Activated CD4-positive, alpha-beta T cell treated with anti-CD3 and anti-CD28 coated beads, Interleukin-10, Interleukin-2, amounts not matched to agents 100 ng/mL and 50 ng/mL, durations not matched to agents 16 hours and 8 hours (primary cell): ENCODE measurements at places on chromosomes 1 and 21.

- no peak for DNase-seq
Measured at GRCh38 chr21:39774227-39774626, 29.2 kb downstream of the IGSF5 start.

DNA sequence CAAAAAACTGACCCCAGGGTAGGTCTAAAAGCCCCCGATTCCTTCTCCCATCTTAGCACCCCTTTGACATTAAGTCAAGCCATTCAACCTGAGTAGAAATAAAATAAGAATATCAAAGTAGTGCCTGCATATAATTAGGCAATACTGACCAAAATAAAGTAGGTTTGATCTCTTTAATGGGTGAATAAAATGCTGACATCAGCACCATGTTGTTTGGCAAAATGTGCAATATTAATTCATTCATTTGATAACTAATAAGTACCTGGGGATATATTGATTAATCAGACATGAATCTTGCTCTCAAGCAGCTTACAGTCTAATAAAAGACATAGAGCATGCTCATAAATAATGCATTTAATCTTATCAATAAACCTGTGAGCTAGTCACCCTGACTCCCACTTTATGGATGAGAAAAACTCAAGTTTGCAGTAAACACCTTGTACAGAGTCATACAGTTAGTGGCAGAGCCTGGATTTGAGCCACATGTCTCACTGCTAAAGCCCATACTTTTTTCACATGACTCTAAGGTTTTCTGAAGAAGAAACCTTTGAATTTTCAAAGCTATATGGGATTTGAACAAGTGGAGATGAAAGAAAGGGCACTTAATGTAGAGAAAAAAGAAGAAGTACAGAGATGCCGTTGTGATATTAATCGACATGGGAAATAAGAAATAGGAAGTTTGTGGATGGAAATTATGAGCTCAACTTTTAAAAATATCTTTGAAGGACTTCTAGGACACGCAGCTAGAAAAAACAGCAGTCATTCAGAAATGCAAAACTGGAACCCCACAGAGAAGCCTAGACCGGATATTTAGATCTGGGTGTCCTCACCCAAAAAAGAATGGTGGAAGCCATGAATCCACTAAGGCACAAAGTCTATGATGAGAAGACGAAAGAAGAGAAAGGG, 183.9 kb downstream of the TOMM20 start:
- DNase-seq: no peak

DNA sequence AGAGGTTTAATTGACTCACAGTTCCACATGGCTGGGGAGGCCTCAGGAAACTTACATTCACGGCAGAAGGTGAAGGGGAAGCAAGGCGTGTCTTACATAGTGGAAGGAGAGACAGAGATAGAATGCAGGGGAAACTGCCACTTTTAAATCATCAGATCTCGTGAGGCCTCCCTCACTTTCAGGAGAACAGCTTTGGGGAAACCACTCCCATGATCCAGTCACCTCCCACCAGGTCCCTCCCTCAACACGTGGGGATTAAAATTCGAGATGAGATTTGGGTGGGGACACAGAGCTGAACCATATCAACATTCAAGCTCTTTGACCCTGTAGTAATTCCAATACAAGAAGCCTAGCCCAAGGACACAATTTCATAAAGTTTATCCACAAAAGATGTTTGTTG, 13.7 kb downstream of the PIGP start:
- DNase-seq: no peak

- no peak for DNase-seq
Measured at GRCh38 chr1:14476170-14476955, 122.1 kb upstream of the KAZN start.

GRCh38 chr1:224113545-224113917, 380 bp upstream of the FBXO28 start:
- no peak for DNase-seq

DNA sequence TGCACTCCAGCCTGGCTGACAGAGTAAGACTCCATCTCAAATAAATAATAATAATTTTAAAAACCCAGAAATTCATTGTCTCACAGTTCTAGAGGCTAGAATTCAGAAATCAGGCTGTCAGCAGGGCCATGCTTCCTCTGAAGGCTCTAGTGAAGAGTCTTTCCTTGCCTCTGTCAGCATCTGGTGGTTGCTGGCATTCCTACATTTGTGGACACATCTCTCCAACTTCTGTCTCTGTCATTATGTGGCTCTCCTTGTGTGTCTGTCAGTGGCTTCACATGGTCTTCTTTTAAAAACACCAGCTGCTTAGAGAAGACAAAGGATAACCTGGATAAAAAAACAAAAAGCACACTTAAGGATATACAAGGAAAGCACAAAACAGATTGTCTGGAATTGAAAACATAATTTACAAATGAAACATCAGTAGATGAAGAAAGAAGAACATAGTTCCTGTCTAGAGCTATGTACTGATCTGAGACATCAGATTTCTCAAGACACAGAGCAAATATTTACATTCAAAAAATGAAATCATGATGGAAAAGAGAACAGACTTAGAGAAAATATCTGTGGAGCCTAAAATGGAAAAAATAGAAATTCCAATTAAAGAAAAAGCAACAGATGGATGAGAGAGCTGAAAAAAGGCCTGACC, 32.7 kb upstream of the ASB17 start:
- DNase-seq: no peak

GRCh38 chr1:53365437-53366063, 37.7 kb upstream of the LRP8 start:
- no peak for DNase-seq

DNA sequence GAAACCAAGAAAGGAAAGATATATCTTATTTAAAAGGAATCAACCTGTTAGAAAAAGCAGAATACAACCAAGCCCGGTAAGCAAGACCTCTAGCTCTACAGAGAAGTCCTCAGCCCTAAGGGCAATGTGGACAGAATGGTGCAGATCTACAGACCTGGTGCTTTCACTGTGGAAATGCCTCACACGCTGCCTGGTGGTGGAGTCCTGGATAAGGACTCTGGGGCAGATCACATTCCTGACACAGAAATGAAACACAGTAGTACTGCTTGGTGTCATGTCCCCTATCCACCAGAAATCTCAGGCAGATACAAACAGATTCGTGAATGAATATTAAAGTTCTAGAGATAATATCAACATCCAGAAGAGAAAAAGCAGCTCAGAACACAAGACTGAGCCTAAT, 6.8 kb downstream of the CNN3 start:
- DNase-seq: no peak

DNA sequence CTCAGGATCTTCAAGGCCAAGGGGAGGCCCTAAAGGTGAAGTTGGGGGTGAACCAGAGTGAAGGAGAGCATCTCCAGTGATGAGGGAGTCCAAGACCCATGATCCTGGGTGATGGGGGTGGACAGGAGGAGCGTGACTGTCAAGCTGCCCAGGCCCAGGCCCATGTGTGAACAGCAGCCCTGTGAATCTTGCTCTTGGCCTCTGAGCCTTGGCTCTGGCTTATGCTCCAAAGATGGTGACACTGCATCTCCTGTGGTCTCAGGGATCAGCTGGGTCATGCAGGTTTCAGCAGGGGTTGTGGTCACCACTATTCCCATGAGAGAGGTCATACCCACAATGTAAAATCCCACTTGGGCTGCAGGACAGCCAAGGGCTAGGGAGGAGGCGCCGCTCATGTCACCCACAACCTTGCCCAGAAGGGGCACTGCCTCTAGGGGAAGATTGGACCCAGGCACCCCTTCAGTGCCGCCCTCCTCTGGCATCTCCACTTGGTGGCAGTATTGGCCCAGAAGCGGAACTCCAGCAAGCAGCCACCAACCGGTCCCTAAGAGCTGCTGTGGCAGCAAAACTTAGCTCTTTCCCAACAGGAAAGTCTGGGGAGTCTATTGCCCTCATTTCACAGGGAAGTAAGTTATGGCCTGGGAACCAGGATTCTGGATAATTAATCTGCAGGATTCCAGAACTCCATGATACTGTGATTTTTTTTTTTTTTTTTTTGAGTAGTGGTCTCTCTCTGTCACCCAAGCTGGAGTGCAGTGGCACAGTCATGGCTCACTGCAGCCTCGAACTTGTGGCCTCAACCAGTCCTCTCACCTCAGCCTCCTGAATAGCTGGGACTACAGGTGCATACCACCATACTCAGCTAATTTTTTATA, 7.5 kb upstream of the WNT3A start:
- peak; percentile 78 for DNase-seq

DNA sequence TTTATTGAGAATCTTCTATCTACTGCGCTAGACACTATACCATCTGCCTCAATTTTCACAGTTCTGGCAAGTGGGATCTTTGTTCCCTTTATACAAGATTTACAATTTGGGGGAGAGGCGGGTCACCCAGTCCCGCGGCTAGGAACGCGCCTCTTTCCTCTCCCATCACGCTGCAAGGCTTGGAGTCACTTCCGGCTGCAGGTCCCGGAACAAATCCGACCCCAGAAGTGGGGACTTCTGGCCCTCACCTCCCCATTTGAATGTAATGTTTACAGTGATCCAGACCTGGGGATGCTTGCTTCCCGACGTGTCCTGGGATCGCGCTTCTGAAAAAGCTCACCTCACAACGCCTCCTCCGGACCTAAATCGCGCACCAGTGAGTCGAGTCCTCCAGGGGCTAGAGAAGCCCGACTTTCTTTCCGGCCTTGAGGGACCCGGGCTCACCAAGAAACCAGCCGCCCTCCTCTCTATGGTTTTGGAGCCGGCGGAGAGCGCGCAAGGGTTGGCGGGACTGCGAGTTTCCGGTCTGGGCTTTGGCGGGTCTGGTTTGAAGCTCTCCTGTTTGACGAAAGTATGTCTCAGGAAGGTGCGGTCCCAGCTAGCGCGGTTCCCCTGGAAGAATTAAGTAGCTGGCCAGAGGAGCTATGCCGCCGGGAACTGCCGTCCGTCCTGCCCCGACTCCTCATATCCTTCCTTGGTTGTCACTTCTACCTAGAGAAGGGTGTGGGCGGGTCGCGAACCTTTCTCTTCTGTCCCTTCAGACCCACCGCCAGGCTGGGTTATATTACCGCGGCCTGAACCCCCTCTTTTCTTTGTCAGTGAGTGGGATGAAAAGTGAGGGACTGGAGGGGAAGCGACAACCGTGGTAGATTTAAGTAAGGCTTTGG, at the start of gene METTL18:
METTL18 (minus strand) TSS at position 378 of the 887 bp plus-strand sequence. CDS start 1,212 bp downstream, outside the sequence.
- peak; percentile 96 for DNase-seq

DNA sequence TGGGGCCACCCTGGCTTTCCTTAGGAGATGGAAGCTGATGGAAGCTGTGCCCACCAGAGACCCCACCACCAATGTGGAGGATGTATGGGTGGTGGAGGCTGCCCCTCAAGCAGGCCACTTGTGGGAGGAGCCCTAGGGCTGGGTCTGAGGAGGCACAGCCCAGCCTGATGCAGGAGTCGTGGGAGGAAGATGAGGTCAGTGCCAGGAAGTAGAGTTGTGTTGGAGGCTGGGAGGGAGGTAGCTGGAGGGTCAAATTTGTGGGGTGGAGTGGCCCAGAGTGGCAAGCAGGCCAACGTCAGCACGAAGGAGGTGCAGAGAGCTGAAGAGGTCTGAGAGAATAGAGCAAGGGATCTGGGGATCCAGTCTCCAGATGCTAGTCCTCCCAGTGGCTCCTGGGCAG, 119.0 kb upstream of the USP24 start:
- no peak for DNase-seq

DNA sequence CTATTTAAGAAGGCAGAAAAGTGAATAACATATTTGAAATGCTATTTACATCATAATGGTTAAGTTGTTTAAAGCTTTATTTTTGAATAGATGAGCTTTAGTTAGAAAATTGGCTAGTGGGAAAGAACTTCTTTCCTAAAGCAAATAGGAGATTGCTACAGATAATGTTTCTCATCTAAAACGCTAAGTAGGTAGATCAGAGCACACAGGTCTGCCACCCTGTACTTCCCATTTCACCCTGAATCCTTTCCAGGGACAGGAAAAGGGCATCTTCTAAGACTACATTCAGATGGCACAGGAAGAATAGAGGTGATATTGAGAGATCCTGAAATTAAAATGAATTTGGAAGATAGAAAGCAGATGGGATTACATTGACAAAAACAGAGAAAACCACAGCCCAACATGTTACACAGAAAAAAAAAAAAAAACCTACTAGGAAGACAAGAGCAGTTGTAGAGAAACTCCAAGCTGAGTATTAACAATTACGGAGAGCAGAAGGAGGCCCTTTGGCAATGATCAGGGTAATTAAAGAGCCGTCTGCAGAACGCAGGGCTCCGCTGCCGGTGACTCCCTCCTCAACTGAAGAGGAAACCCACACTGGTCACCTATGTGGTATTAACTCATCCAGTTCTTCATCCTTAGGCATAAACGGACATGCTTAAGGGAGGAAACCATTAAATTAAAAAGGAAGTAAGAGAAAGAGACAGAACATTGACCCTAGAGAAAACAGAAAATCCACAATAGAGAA, 53.6 kb upstream of the MAP10 start:
- DNase-seq: no peak

DNA sequence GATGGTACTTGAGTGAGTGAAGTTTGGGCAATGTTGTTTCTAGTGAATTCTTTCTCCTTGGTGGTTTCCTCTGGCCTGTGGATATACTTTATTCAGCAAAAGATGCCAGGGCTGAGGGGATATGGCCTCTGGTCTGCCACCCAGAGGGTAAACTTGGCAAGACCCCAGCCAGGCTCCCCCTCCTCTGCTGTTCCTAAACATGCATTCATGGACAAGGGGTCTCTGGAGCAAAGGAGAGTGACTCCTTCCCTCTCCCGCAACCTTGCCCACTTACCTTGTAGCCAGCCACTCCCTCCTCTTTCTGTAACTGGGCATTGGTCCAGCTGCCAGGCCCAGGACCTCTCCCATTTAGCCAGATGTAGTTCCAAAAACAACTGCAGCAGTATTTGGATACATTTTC, 43.8 kb downstream of the RUNX3 start:
- no peak for DNase-seq

- DNase-seq: no peak
Measured at GRCh38 chr1:5576673-5577065, 415.6 kb downstream of the NPHP4 start.

GRCh38 chr1:38929476-38929875, 12.2 kb downstream of the RHBDL2 start:
- peak; percentile 44 for DNase-seq

GRCh38 chr1:52288286-52288685, 77.7 kb downstream of the CC2D1B start:
- DNase-seq: no peak

- DNase-seq: no peak
Measured at GRCh38 chr1:151888972-151889570, 20.2 kb downstream of the THEM4 start.

DNA sequence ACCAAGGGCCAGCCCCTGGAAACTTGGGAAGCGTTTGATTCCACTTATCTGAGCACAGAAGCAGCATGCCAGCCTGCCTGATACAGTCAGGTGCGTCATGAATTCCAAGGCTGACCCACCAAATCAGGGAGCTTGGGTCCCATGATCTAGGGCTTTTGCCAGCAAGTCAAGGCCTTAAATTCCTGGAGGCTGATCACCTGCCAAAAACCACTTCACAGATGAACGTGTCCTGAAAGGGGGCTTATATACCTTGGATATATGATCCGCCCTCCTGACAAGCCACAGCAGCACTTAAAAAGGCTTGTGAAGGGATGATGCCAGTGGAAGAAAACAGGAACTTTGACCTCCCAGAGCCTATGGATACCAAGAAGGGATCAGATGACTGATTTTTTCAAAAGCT, 24.0 kb upstream of the CLIC6 start:
- no peak for DNase-seq

DNA sequence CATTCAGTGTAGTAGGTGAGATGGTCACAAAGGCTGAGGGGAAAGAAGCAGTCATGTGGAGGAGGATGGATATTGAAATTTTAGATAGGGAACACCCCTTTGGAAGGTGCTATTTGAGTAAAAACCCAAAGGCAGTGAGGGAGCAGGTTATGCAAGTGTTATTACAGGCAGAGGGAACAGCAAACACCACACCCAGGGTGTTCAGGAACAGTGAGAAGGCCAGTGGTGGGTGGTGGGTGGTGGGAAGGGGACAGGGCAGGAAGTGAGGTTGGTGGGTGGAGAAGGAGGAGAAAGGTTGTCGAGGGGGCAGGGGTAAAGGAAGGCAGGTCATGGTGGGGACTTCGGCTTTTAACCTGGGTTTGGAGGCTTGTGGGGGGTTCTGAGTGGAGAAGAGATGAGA, 39.2 kb upstream of the SCMH1 start:
- no peak for DNase-seq
